Stimulated activated CD4-positive, alpha-beta T cell treated with anti-CD3 and anti-CD28 coated beads, Interleukin-1b, Interleukin-23, amount 100 ng/mL, for 1 hour (primary cell): ENCODE measurements at places on chromosomes 11 and 22.

GRCh38 chr22:50169774-50170341, 673 bp upstream of the PANX2 start:
- DNase-seq = no peak

DNA sequence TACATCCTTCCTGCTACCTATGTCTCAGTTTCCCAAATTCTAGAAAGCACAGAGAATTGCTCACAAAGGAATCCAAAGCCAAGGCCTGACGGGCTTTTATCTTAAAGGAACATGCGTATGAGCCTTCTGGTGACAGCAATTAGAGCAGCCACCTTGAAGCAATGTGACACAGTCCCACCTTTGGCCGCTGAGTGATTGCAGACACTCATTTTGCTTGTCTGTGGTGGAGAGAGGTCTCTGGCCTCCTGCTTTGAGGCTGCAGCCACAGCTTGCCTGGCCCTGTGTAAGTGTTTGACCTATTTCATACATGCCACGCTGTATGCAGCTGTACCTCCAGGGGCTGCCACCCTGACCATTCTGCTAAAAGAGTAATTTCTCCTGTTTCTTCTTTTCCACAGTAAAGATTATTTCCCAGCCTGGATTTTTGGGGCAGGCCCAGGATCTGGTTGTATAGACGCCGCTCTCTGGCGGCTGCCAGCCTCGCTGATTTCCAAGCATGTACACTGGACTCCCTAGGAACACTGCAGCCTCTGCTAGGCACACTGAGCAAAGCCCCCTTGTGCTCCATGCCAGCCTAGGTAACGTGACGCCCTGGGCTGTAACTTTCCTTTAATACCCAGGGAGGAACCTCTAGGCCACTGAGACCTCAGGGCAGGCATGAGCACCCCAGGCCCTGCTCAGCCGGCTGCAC, 1.1 kb upstream of the TMA7B start:
- DNase-seq = no peak

GRCh38 chr11:58561394-58562098, 14.1 kb downstream of the LPXN start:
- DNase-seq = no peak

- no peak for DNase-seq
These were observed 34.6 kb upstream of the CEP126 start for GRCh38 chr11:101880222-101880621.

- DNase-seq = no peak
These were observed 64.3 kb downstream of the NAT10 start for GRCh38 chr11:34169686-34170085.

DNA sequence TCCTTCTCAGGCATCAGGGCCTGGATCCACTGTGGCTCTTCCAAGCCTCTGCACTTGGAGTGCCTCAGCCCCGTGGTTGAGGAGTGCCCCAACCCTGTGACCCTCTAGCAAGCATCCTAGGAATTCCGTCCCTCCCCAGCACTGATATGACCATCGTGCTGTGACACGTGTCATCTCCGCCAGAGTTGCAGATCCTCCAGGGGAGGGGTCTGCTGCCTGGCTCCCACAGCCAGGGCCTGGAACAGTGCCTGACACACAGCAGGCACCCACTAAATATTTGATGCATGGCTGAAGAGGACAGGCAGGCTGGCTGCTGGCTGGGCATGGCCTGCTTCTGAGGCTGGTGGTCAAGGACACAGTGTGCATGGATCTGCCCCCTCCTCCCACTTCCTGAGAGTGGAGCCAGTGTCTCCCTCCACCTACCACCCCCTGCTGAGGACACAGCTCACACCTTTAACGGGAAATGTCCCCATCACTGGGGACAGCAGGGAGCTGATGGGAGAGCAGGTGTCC, 1.7 kb upstream of the CD81 start:
- DNase-seq = no peak

DNA sequence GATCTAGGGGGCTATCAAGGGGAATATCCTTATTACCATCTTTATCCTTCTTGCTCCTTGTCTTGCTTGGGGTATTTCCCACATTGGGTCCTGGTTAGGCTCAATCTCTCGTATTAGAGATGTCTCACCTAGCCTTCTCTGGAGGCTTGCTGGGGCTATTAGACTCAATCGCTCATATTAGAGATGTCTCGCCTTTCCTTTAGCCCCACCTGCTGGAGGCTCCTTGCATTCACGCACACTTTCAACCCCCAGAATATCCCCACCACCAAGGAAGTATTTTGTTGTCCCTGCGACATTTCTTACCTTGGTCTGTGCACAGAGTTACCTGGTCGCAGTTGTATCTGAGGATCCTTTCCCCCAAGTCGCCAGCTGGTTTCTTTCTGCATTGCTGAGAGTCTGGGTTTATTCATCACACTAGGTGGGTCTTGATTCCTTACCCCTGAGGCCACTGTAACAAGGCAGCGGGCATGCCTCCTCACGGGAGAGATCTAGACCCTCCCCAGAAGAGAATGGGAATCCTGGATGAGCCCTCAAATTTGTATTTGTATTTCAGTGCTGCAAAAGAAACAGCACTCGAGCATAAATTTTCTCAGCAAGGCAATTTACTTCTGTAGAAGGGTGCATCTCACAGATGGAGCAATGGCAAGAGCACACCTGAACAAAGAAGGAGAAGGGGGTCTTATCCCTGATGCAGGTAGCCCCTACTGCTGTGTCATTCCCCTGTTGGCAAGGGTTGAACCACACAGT, 15.9 kb upstream of the HYLS1 start:
- DNase-seq = no peak

- no peak for DNase-seq
These were observed 12.1 kb downstream of the CECR2 start for GRCh38 chr22:17381192-17381913.

DNA sequence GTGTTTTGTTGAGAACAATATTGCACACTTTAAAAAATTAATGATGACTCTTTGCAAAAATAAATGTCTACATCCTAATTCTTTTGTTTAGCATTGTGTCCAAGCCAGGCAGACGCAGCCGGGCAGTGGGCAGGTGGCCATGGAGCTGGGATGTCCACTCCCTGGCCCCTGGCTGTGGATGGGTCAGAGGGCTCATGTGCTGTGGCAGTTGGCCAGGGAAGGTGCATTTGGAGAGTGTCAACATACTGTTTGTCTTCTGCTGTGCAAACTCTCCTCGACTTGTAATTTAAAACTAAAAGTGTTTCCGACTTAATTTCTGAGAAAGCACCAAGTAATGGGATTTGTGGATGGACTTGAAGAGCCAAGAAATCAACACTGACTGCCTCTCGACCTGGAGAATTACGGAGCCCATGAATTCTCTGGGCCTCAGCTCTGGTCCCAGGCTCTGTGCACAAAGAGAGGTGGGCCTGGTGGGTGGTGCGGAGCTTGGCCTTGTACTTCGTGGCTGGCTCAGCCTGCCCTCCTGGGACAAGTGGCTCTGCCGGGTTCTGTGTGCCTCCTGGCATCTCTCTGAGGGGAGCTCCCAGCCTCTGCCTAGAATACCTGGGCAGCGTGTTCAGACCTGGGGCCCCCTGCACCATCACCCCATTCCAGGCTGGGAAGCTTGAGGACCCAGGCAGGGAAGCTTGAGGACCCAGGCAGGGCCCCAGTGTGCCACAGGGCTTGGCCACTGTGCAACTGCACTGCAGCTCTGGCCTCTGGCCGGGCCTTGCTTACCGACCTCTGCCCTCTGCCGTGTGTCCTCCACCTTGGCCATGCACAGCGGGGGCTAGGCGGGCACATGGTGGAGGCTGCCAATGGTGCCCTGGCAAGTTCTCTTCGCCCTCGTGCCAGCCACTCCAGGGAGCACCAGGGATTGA, 46.4 kb downstream of the RTN4R start:
- no peak for DNase-seq

GRCh38 chr11:113960702-113961330, 14.1 kb upstream of the HTR3A start:
- DNase-seq = no peak

DNA sequence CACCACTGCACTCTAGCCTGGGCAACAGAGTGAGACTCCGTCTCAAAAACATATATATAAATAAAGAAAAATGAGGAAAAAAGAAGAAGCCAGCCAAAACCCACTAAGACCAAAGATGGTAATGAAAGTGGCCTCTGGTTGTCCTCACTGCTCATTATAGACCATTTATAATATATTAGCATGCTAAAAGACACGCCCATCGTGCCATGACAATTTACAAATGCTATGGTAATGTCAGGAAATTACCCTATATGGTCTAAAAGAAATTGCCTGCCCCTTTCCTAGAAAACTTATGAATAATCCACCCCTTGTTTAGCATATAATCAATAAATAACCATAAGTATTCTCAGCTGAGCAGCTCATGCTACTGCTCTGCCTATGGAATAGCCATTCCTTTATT, 16.1 kb upstream of the TMEM86A start:
- no peak for DNase-seq
